Activated naive CD4-positive, alpha-beta T cell treated with anti-CD3 and anti-CD28 coated beads, Interleukin-2, amount 50 U/mL, for 72 hours (primary cell): ENCODE measurements at places on chromosomes 5 and 9. TPM values are rescaled to one million over a fixed set of nuclear protein-coding genes. Genes with fewer than 3 reads are reported as not detected.

The TLX3 gene
- not detected for total RNA-seq

The NIPBL gene
- 65.8 TPM for total RNA-seq

The CETN3 gene
- total RNA-seq: 37.5 TPM

The F2RL2 gene
- not detected for total RNA-seq

The BNC2 gene
- total RNA-seq: not detected

The PCDHGB1 gene
- not detected for total RNA-seq

The EFCAB9 gene
- total RNA-seq: not detected

The SHOC1 gene
- 0.04 TPM for total RNA-seq

The PTPRD gene
- total RNA-seq: not detected

The PCDHGC5 gene
- total RNA-seq: not detected

The FCN2 gene
- not detected for total RNA-seq

The ORM2 gene
- total RNA-seq: not detected

The PFN3 gene
- not detected for total RNA-seq

The TAF11L5 gene
- not detected for total RNA-seq

The MEF2C gene
- 0.27 TPM for total RNA-seq

The FUT7 gene
- 1.4 TPM for total RNA-seq

The KLHL9 gene
- total RNA-seq: 14.6 TPM

The DIPK1B gene
- total RNA-seq: 0.37 TPM

The SLC45A2 gene
- total RNA-seq: not detected

The OR4F3 gene
- total RNA-seq: not detected

The PDE6A gene
- total RNA-seq: not detected

The ISL1 gene
- total RNA-seq: not detected

The MYMK gene
- total RNA-seq: not detected

The PMPCA gene
- 94.1 TPM for total RNA-seq

The ENHO gene
- total RNA-seq: 0.31 TPM

The NUTM2G gene
- not detected for total RNA-seq

The NUTM2F gene
- total RNA-seq: not detected

The KLF9 gene
- total RNA-seq: 22.6 TPM

The PCDHB16 gene
- total RNA-seq: not detected

The IL4 gene
- not detected for total RNA-seq

The SLC4A9 gene
- 0.25 TPM for total RNA-seq

The PCDHGB3 gene
- 0.09 TPM for total RNA-seq

The SPAG8 gene
- total RNA-seq: 1.0 TPM

The IL17B gene
- total RNA-seq: not detected

The INSL6 gene
- total RNA-seq: not detected

The FAM169A gene
- total RNA-seq: 6.1 TPM

The DDX46 gene
- total RNA-seq: 79.4 TPM

The DBH gene
- total RNA-seq: not detected

The AFAP1L1 gene
- total RNA-seq: 0.07 TPM
